ENCODE measurements at places on chromosomes 7 and 10.
A peak's percentile ranks its signal among the peaks of the same experiment; 100 is the strongest.

- peak; percentile 38 for DNase-seq
Measured at GRCh38 chr7:66627151-66627681, 1.5 kb upstream of the KCTD7 start.

- DNase-seq, result no peak
Measured at GRCh38 chr7:16989811-16990413, 108.1 kb upstream of the AGR3 start.

DNA sequence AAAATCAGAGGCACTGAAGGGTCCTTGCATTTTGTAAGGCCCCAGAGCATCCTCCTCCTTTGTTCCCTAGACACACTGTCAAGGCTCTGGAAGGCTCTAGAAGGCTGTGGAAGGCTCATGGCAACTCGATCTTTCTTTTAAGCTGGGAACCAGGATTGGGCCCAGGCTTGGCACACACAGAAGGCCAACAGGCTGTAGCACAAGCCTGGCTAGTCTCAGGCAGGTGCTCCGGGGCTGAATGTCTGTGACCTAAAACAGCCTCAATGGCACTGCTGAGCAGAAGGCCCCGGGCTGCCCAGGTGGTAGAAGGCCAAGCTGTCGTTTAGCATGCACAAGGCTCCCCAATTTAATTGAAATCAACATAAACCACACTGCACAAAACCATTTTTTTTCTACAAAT lies 55.7 kb downstream of the PRKAG2 start:
- DNase-seq, result no peak

GRCh38 chr7:99791667-99792369 lies 7.8 kb upstream of the CYP3A4 start:
- no peak for DNase-seq

DNA sequence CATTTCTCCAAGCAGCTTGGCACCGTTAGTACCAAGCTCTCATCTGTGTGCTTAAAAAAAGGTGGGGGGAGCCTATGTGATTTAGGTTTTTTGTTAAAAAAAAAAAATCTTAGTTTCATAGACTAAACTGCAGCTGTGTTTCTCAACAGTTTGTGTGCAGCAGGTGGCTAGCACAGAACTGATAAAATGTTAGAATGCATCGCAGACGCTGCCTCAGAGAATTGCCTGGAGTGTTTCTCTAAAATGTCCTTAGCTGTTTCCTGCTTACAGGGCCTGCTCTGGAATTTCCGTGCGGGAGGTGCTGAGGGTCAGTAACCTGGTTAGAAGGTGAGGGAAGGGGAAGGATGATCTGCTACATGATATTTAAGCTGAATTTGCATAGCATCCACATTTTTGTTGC lies 268.9 kb downstream of the PLXDC2 start:
- no peak for DNase-seq

- no peak for DNase-seq
Measured at GRCh38 chr10:112898540-112899390, 51.3 kb upstream of the TCF7L2 start.

- DNase-seq, result no peak
Measured at GRCh38 chr7:82015751-82016150, 245.9 kb upstream of the HGF start.

DNA sequence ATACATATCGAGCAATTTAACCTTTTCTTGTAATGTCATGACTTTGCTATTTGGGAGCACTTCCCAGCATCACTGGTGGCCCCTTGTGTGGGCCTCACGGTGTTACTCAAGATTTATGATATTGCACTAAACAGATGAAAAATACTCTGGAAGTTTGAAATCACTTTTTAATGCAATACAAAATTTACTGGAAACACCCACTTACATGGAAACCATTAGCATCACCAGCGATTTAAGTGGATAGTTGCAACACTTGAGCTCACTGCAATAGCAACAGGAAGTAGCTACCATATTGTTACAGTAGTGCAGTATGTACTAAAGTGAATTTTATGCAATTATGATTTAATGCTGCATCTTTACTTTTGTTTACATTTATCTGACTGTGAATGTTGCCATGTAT lies 184.4 kb downstream of the MDFIC start:
- no peak for DNase-seq

DNA sequence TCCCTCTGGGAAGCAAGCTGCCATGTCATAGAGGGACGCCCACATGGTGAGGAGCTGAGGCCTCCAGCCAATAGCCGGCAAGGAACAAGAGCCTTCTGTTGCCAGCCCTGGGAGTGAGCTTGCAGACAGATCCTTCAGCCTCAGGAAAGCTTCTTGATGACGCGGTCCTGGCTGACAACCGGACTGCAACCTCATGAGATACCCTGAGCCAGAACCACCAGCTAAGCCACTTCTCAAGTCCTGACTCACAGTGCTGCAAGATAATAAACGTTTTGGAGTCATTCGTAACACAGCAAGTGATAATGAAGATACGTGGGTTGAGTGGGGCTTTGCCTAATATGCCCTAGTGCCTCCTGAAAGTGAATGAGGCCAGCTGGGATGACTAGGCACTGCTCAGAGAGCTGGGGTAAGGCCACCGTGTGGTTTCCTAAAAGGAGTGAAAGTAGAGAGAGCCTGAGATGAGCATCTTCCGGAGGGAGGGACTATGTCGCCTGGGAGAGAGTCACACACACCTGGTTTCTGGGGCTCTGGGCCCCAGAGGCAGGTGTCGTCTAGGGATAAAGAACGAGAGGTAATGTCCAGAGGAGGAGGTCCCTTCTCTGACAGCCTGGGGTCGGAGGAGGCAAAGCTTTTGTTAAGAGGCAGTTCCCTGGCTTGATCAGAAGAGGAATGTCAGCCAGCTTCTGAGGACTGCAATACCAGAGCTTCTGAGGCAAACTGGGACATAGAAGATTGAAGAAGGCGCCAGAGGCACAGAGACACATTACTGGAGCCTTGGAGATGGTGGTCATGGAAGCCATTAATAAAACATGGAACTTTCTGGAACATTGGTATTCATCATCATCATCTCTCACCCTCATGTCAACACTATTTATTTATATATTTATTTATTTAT lies 53.6 kb downstream of the PYROXD2 start:
- DNase-seq, result no peak

DNA sequence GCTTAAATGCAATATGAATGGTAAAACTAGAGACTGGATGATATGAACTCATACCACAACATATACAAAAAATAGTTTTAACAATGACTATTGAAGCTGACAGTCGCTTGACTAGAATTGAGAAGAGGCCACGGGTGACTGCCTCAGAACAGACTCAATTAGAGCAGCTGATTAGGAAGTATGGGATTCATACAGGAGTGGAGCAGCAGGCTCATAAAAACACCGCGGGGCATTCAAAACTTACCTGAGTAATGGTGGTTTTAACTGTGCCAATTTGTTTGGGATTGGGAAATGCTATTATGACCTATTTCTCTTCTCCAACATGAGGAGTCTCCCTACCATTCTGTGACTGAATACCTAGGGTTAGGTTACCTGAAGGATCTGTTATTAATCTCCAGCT lies 2.1 kb downstream of the CADPS2 start:
- no peak for DNase-seq

- no peak for DNase-seq
Measured at GRCh38 chr7:137399827-137400823, 56.6 kb upstream of the PTN start.

GRCh38 chr10:72257051-72257892 lies 16.5 kb upstream of the DDIT4 start:
- DNase-seq, result peak; percentile 69

DNA sequence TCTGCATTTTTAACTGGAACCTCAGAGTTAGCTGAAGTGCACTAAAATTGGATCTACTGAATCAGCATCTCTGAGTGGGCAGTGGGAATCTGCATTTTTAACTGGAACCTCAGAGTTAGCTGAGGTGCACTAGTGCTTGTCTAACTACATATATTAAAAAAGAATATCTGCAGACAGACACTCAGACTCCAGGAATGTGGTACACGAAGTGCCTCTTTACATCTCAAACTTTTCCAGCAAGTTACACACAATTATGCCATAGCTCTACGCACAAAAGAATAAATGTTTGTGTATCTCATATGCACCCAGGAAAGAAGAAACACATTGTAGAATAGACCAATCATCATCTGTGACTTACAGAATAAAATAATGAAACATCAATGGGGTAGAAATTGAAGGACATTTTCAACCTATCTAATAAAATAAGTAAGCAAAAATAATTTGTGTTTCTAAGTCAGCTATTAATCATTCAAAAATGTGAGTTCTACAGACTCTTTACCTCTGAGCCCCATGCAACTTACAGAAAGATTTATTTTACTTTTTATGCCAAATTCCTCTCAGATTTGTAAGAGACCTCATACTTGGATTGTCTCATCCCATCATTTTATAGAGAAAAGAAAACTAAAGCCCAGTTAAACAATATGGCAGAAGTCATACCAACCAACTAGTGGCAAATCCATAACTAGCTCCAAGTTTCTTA lies 28.3 kb downstream of the PPP1R3A start:
- DNase-seq, result no peak

GRCh38 chr10:14106828-14107227 lies 223.9 kb downstream of the FRMD4A start:
- no peak for DNase-seq

- DNase-seq, result no peak
Measured at GRCh38 chr7:81297317-81297716, 378.5 kb upstream of the SEMA3C start.

GRCh38 chr7:23415198-23415597 lies 55.1 kb downstream of the IGF2BP3 start:
- no peak for DNase-seq

DNA sequence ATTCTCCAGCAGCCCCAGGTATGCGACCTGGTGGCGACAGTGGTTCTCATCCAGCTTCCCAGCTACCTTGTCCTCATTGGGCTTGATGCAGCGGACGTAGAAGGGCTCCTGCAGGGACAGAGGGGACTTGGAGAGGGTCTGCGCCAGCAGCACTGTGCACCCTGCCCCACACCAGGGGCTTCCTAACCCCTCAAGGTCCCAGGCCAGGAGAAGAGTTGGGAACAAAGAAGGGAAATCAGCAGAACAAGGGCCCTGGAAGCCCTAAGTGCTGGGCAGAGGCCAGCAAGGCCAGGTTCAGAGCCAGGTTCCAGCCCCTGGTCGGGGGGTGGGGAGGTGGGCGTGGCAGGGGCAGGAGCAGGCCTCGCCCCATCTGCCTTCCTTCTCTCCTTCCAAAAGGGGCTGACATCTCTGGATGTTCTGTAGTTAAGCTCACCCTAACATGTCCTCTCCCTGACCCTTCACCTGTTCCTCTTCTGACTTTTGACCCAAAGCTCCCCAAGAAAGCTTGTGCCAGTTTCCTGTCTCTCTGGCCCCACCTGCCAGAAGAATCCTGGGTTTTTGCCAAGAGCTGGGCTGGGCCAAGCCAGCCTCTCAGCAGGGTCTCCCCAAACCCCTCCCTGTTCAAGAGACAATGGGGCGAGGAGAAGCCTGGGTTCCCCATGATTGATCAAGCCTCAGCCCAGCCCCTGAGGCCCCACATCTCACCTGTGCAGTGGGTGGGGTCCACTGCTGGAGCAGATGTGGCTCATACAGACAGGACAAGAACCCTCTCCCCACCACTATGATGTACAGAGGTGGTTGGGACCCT lies 11.9 kb downstream of the MYO1G start:
- no peak for DNase-seq

GRCh38 chr7:681551-682307 lies 44.8 kb upstream of the DNAAF5 start:
- no peak for DNase-seq
